ENCODE measurements at places on chromosomes 7 and 10. TPM values are rescaled to one million over a fixed set of nuclear protein-coding genes. Genes with fewer than 3 reads are reported as not detected.

The IRF5 gene
- 135 TPM for total RNA-seq

- DNase-seq, result no peak
Measured at GRCh38 chr10:70354556-70354955, 27.9 kb downstream of the LRRC20 start.

GRCh38 chr10:11272915-11273389 is 255.3 kb downstream of the CELF2 start:
- no peak for DNase-seq

- no peak for DNase-seq
Measured at GRCh38 chr7:117505238-117505637, 25.4 kb downstream of the CFTR start.

- DNase-seq, result no peak
Measured at GRCh38 chr10:7436490-7437100, 25.8 kb upstream of the SFMBT2 start.

DNA sequence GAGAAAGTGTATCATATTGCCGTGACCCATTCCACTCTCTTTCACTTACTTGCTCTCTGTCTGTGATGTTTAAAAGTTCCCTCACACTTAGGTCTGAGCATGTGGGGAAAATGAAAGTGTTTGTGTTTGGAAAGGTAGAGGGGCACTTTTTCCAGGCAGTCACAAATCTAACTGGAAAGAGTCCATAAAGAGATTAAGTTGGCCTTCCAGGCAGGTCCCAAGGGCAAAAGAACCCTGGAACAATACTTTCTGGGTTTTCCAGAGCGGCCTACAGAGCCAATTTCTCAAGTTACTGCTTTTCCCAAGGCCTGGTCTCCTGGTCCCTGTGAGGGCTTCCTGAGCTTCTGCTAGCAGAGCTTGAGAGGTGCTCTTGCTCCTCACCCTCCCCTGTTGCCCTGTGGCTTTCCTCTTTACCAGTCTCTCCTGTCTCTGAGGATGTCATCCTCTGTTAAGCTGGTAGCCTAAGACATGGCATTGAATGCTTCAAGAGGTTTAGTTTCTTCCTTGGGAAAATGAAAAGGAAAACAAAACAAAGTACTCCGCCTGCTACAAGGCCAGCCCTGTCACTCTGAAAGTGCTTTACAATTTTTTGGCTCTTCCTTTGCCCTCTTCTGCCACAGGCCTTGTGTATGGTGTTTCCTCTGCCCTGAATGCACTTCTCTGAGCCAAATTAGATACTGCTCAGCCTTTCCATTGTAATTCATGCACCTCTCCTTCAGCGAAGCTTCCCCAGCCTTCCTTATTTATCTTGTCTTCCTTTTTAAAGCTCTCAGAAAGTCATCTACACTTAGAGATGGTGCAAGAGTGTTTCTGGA is 20.1 kb downstream of the TES start:
- no peak for DNase-seq

The LEP gene
- not detected for total RNA-seq

DNA sequence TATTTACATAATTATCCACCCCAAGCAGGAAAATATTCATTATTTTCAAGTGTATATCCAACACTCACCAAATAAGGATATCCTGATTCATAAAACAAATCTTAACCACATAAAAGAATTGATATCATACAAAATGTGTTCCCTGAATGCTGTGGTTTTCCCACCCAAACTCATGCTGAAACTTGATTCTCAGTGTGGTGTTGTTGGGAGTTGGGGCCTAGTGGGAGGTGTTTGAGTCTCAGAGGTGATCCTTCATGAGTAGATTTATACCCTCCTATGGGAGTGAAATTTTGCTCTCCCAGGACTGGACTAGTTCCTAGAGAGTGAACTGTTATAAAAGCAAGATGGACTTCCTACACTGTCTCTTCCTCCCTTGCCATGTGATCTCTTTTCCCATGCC is 1028.3 kb downstream of the SORCS1 start:
- DNase-seq, result no peak

The IFIT5 gene
- total RNA-seq, result 25.0 TPM

DNA sequence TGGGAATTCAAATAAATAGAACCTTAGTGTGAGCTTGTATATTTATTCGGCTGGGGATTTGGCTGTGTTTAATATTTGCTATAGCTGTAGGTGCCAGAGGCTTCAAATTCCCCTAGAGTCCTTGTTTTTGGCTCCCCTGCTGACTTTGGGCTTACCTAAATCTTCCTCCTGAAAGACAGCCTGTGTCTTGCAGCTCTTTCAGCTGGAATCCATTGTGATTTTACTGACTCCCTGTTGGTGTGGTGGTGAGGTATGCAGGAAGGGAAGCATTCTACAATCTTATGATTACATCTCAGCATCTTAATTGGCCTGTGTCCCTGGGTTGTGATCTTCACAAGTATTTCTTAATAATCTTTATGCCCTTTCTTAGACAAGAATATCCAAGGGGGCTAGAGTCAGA is 25.9 kb downstream of the FOXI2 start:
- DNase-seq, result no peak

DNA sequence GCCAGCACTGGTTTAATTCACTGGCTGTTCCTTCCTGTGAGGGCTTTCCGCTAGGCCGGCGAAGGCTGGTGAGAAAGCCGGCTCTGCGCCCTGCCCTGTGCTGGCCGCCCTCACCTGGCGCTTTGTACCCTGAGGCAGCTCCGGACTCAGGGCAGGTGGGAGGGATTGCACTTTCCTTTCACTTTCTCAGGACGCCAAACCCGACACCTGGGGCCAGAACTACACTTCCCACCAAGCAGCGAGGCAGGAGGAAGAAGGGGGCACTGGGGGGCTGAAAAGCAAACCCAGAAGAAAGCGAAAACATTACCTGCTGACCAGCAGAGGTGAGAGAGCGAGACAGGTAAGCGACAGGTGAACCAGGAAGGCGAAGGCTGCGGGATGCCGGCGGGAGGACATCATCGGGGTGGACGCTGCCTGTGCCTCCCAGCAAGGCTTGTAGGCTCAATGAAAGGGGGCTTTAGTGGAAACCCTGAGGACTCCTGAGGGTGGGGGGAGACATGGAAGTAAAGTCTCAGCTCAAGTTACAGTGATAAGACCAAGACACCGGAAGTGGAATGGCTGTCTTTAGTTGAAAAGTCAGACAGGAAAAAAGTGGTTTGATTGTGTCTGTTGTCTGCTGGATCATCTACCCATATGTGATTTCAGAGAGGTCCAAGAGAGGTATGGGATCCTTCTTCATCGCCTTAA is at the start of gene RAB19:
RAB19 (plus strand) TSS at position 181 of the 687 bp plus-strand sequence. CDS start 3,589 bp downstream, outside the sequence.
- DNase-seq, result peak; percentile 61

DNA sequence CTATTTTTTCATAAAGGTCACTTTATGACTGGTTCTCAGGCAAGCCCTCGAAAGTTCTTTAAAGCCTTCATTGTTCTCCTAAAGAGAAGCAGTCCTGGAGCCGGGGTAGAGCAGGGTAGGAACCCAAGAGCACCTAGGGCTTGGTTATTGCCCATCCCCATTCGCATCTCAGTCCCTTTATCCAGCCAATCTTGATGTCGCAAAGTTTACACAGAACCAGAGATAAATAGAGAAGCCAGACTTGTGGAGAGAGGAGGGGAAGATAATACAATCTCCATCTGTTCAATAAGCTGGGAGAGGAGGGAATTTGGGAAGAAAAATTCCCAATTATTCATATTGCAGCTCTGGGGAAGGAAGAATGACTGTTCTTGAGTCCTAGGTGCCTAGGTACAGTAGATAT is 6.4 kb upstream of the SRI start:
- no peak for DNase-seq

DNA sequence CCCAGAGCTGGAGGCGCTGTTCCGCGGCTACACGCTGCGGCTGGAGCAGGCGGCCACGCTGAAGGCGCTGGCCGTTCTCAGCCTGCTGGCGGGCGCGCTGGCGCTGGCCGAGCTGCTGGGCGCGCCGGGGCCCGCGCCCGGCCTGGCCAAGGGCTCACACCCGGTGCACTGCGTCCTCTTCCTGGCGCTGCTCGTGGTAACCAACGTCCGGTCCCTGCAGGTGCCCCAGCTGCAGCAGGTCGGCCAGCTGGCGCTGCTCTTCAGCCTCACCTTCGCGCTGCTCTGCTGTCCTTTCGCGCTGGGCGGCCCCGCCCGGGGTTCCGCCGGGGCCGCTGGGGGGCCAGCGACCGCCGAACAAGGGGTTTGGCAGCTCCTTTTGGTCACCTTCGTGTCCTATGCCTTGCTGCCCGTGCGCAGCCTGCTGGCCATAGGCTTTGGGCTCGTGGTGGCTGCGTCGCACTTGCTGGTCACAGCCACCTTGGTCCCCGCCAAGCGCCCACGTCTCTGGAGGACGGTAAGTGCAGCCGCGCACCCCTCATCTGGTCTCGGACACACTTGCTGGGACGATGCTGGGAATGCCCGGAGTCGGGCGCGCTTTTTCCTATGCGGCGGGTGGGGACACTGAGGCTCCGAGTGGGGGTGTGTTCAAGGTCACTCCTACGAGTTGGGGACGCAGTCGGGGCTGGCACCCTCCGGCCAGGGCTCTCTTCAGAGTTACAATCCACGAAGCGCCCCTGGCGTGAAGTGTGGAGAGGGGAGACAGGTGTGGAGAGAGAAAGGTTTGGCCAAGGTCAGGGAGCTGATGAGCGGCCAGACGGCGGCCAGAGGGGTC is 717 bp downstream of the ADCY1 start:
- no peak for DNase-seq

The IFIT1 gene
- total RNA-seq, result 1.2 TPM

DNA sequence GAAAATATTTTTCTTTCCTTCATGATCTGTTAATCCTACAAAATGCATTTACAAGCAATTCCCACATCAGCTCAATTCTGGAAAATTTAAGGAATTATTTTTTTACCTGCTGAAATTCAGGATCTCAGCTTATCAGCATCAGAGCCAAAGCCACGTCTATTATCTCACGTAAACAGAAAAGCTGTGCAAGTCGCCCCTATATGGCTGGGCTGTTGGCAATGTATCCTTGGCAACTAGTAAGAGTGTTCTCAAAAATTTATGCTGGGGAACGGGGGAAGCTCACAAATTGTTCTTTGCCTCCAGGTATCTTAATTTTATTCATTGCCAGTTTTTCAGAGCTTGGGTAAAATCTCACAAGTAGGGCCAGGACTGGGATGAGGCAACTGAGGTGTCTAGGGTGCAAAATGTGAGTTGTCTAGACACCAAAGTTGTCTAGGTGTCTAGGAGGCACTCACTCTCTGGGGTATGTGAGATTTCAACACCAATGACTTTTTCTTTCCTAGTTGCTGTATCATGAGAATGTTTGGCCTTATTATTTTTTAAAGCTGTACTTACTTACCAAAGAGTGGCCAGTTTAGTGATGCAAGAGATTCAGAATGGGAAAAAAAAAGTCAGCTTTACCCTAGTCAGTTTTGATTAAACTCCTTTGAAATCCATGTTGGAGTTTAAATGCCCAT is 5.1 kb downstream of the GSTO2 start:
- DNase-seq, result no peak

DNA sequence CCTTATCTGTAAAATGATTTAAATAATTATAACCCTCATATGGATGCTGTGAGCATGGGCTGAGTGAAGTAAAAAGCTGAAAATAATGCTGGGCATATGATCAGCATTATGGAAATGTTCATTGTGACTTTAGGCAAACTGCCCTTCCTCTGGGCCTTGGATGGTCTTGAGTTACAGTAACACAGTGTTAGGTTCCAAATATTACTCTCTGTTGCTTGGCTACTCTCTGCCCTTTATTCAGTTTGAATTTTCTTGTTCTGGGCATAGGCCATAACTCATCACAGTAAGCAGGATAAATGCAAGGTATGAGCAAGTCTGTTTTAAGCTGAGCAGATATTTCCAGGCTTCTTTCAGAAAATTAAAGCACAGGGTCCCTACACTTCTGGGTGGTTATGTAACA is 868.0 kb downstream of the KCNMA1 start:
- no peak for DNase-seq

- DNase-seq, result peak; percentile 62
Measured at GRCh38 chr7:100965723-100966541, 3.4 kb upstream of the MUC12 start.

- no peak for DNase-seq
Measured at GRCh38 chr7:29765490-29765889, 40.8 kb upstream of the WIPF3 start.

The SLC18A3 gene
- total RNA-seq, result not detected

DNA sequence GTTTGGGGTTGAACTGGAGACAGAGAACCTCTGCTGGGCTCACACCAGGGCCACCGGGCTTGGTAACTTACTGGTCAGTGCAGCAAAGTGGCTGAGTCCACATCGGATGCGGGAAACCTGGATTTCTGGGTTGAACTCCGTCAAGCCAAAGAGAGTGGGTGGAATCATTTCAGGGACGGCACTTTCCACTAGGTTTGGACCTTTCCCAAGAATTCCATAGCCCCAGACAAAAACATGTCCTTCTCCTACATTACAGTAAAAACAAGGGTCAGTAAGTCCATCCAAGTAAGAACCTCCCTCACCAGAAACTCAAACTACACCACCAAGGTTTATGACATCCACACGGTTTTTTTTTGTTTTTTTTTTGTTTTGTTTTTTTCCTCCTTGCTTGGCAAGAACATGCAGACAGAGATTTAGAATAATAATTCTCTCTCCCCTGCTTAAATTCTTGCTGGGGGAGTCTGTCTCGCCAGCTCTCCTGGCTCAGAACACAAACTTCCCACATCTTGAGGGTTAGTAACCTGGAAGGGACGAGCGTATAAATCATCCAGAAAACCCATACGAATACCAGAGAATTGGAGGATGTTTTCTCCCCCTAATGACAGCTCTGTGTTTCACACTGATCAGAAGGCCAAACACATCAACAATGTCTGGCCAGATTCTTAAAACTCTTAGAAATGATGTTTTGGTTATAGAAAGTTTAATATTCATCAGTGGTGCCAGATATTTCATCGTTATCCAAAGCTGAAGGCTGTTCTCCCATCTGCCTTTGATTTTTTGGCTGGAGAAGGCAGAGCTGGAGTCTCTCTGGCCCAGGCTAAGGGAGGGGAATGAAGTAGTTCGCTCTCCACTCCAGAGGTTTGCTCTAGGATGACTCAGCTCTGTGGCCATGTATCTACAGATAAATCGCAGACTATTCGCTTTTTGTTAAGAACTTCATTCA is 17.5 kb downstream of the RCC1L start:
- no peak for DNase-seq

The CD36 gene
- 1.3 TPM for total RNA-seq

The CASP2 gene
- total RNA-seq, result 66.5 TPM

DNA sequence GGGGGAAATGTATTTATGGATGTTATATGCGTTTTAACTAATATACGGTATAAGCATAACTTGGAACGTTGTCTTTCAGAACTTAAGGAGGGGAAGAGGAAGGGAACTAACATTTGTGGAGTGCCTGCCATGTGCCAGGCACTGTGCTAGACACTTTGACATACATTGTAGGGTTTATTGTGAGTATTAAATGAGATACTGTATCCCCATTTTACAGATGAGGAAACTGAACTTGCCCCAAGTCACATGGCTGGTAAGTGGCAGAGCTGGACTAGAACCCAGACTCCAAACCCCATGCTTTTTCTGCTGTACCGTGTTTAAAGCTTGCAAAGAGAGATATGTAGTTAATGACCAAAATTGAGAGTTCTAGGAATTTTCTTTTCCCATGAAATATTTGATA is 74.6 kb downstream of the CREM start:
- no peak for DNase-seq

The IFIT2 gene
- 13.4 TPM for total RNA-seq

DNA sequence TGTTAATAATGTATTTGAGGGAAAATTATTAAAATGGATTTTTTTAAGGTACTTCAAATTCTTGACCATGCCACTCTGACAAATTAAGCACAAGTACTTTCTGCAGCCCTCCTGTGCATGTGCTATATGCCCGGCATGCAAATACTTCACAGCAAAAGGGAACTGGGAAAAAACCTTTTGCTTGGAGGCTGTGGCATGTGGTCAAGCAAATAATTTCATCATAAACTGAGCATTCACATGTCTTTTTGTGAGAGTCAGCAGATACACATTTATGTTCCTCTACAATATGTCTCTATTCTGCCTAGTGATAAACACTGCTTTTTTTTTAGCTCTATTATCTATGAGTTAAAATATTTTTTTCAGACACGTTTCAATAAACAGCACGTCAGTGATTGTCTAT is 53.7 kb upstream of the SEMA3A start:
- no peak for DNase-seq

The MLXIPL gene
- total RNA-seq, result not detected
